ENCODE measurements at places on chromosomes 12 and 14. TPM values are rescaled to one million over a fixed set of nuclear protein-coding genes. Genes with fewer than 3 reads are reported as not detected.

Gene PAWR
- 92.3 TPM for total RNA-seq

Gene TMEM229B
- total RNA-seq, result 0.08 TPM

Gene CCDC85C
- 42.1 TPM for total RNA-seq

Gene DNAL1
- 13.1 TPM for total RNA-seq

Gene GALNT16
- 2.8 TPM for total RNA-seq

Gene CD163
- 0.90 TPM for total RNA-seq

Gene PCED1B
- 9.7 TPM for total RNA-seq

Gene IAPP
- not detected for total RNA-seq

Gene ENDOU
- 1.6 TPM for total RNA-seq

Gene ST8SIA1
- 0.77 TPM for total RNA-seq

Gene RIMKLB
- total RNA-seq, result 101 TPM

Gene TMEM179
- total RNA-seq, result 0.54 TPM

- H3K27ac ChIP-seq, result no peak overlapping the region
- H3K27me3 ChIP-seq, result peaks cover 1% of the 10 kb centered on the region
- no peak overlapping the region for H3K4me3 ChIP-seq
Measured at GRCh38 chr12:42812086-42812485, 222.5 kb upstream of the PRICKLE1 start.

DNA sequence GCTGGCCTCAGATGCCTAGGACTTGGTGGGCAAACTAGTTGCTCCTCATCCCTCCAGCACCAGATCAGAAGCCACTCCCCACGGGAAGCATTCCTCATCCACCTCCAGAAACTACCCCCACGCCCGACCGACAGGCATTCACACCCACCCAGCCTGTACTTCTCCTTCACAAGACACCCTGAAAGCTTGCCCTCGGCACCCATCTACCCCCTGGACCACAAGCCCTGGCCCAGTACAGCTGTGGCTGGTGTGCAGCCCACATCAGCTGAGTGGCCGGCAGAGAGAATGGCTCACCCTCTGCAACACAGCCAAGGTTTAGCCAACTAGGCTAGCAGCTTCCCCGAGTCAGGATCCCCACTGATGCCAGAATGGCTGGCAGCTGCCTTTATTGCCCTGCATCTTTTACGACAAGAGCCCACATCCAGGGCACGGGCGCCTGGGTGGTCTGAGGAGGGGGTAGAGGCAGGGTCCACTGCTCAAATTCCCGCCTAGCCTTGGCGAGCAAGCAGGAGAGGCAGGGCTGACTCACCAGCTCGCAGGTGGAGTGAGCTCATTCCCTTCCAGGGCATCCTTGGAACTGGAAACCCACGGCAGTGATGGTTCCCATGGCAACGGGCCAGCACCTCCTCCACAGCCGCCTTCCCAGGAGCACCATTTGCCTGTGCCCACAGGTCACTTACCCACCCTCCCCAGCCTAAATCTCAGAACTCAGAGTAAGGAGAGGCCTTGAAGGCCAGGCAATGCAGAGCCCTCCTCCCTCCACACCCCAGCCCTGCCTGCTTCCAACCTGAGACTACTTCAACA is 17.1 kb downstream of the ACTN1 start:
- no peak for DNase-seq
- H3K27me3 ChIP-seq, result peaks cover 3% of the 10 kb centered on the region
- peaks cover 16% of the 10 kb centered on the region for H3K4me1 ChIP-seq

GRCh38 chr12:77599782-77600467 is 230.8 kb upstream of the NAV3 start:
- H3K27ac ChIP-seq, result no peak overlapping the region
- H3K36me3 ChIP-seq, result no peaks in the 10 kb centered on the region
- H3K4me3 ChIP-seq, result no peak overlapping the region
- H3K4me1 ChIP-seq, result peaks cover 4% of the 10 kb centered on the region
- DNase-seq, result no peak

GRCh38 chr14:64409126-64409920 is 21.2 kb downstream of the MTHFD1 start:
- H3K4me3 ChIP-seq, result no peak overlapping the region
- H3K36me3 ChIP-seq, result peaks cover 1% of the 10 kb centered on the region
- DNase-seq, result no peak
- no peaks in the 10 kb centered on the region for H3K27me3 ChIP-seq
- H3K27ac ChIP-seq, result peak overlapping the region; percentile 48

DNA sequence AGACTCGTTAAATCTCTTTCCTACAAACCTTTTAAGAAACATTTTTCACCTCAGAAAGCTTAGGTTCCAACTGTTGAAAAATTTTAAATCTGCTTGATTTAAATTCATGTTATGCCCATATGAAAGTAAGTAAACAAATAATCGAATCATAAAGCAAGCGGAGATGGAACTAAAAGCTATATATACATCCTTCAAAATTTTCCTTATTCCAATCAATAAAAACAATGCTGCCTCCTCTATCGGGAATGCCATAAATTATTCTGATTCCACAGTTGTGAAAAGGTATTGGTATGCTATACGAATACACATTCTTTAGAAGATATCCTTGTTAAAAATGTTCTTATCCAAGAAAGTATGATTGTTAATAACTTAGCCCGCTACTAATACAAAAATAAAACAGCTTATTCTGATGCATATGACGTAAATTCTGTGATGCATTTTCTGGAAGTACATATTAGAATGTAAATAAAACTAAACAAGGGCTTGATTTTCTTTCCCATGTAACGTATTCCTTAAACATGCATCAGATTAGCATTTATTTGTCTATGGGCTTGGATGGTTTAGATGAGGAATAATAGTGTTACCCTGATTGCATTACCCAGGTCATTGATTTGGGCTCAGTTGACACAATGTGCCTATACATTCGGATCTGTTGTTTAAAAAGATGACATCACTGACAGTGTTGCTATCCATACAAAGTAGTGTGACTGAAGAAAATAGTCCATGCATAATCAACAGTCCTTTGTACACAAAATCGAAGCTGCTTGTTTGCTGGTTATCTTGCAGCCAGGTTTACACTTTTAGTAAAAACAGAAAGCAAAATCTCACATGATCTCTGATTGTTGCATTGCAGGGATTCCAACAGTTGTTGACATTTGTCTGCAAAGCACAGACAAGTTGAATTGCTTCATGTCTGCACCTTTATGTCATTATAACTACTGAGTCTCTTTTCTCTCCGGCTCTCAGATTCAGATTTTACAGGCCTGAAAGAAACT is 656 bp upstream of the DTD2 start:
- H3K4me1 ChIP-seq, result peaks cover 10% of the 10 kb centered on the region
- H3K27me3 ChIP-seq, result no peaks in the 10 kb centered on the region
- peak overlapping the region; percentile 94 for H3K4me3 ChIP-seq
- DNase-seq, result no peak
- no peak overlapping the region for H3K27ac ChIP-seq
- no peaks in the 10 kb centered on the region for H3K36me3 ChIP-seq

DNA sequence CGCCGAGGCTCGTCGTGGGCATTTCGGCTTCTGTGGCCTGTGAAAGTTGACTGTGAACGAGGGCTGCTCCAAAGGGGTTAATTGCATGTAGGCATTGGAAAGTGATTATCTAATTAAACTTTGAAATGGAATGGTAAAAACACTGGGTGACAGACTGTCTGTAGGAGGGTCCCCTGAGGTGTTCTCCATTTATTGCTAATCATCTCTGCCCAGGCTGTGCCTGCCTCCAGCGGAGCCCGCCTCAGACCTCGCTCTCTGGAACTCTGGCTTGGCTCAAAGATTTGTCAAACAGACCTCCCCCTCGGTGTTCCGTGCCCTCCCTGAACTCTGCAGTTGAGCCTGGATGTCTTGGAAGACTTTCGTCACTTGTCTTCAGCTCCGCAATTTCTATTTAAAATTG is 50.2 kb upstream of the VRK1 start:
- peaks cover 4% of the 10 kb centered on the region for H3K27me3 ChIP-seq
- no peak overlapping the region for H3K4me3 ChIP-seq
- no peak overlapping the region for H3K27ac ChIP-seq

- H3K27ac ChIP-seq, result no peak overlapping the region
- H3K36me3 ChIP-seq, result peaks cover 19% of the 10 kb centered on the region
- no peak overlapping the region for H3K4me3 ChIP-seq
- H3K27me3 ChIP-seq, result peaks cover 7% of the 10 kb centered on the region
Measured at GRCh38 chr14:102746634-102747438, 30.4 kb upstream of the TRAF3 start.

- no peaks in the 10 kb centered on the region for H3K27me3 ChIP-seq
- H3K4me3 ChIP-seq, result no peak overlapping the region
- no peak overlapping the region for H3K27ac ChIP-seq
Measured at GRCh38 chr12:25780771-25781170, 177.7 kb upstream of the RASSF8 start.

DNA sequence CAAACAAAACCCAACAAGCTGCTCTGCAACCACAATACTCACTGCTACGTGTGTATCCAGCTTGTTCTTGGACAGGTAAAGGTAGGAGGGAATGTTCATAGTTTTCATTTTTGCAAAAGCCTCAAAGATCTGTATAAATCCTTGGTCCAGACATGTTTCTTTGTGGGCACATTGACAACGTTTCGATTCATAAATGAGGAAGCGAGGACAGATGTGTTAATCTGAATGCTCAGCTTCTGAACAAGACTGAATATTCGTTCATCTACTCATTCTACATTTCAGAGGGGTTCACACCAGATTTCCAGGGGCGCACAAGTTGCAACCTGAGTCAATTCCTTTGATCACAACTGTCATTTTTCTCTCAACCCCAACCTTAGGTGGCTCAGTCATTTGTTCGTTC is 134.4 kb downstream of the LLPH start:
- no peak overlapping the region for H3K4me3 ChIP-seq
- no peak overlapping the region for H3K27ac ChIP-seq
- no peaks in the 10 kb centered on the region for H3K36me3 ChIP-seq

DNA sequence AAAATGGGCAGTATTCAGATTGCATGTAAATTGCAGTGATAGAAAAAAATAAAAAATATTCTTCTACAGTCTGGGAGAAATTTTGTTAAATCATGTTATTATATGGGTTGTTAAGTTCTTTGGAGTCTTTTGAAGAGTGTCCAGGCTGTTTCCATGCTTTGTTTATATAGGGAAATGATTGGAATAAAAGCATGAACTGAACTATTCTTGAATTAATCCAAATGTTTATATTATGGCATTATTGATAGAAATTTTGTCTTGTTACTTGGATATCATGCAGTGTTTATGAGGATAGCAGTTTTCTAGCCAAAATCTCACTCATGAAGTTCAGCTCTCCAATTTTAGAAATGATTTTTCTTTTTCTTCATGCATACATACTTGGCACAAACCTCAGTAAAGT is 108.2 kb upstream of the NAV3 start:
- H3K27ac ChIP-seq, result no peak overlapping the region
- H3K27me3 ChIP-seq, result peaks cover 1% of the 10 kb centered on the region
- peaks cover 40% of the 10 kb centered on the region for H3K4me1 ChIP-seq
- DNase-seq, result no peak
- H3K4me3 ChIP-seq, result no peak overlapping the region
- no peaks in the 10 kb centered on the region for H3K36me3 ChIP-seq

DNA sequence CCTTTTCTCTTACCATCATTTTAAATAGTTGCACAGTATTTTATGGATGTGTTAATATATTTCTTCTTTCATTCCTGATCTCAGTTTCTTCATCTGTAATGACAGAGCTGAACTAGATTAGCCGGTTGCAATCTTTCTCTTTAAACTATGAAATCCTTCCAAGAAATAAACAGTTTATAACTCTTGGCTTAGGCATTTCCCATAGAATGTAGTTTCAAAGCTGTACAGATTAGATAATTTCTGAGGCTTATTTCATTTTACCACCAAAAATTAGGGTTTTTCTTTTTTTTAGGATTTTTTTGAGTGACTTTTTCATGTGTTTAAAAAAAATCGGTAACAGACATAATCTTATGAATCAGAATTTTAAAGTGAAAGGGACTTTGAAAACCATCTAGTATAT is 144.0 kb downstream of the RAD51B start:
- no peak overlapping the region for H3K4me3 ChIP-seq
- no peak for DNase-seq
- H3K27me3 ChIP-seq, result no peaks in the 10 kb centered on the region
- H3K27ac ChIP-seq, result no peak overlapping the region
- H3K4me1 ChIP-seq, result no peaks in the 10 kb centered on the region

GRCh38 chr14:95222151-95222631 is 64.9 kb upstream of the DICER1 start:
- no peak overlapping the region for H3K27ac ChIP-seq
- no peak overlapping the region for H3K4me3 ChIP-seq
- H3K4me1 ChIP-seq, result peaks cover 5% of the 10 kb centered on the region
- peaks cover 4% of the 10 kb centered on the region for H3K27me3 ChIP-seq

- peaks cover 5% of the 10 kb centered on the region for H3K27me3 ChIP-seq
- peaks cover 20% of the 10 kb centered on the region for H3K4me1 ChIP-seq
- H3K27ac ChIP-seq, result peak overlapping the region; percentile 89
Measured at GRCh38 chr14:57009585-57010515, 199.6 kb upstream of the OTX2 start.

GRCh38 chr14:74573421-74574089 is 38.5 kb downstream of the LTBP2 start:
- peaks cover 8% of the 10 kb centered on the region for H3K27me3 ChIP-seq
- no peak overlapping the region for H3K27ac ChIP-seq
- H3K4me1 ChIP-seq, result peaks cover 2% of the 10 kb centered on the region
- no peaks in the 10 kb centered on the region for H3K36me3 ChIP-seq

- H3K27ac ChIP-seq, result no peak overlapping the region
- DNase-seq, result no peak
- H3K4me3 ChIP-seq, result no peak overlapping the region
- H3K36me3 ChIP-seq, result no peaks in the 10 kb centered on the region
- H3K4me1 ChIP-seq, result peaks cover 14% of the 10 kb centered on the region
Measured at GRCh38 chr12:46664761-46665287, 161.0 kb downstream of the SLC38A4 start.

- H3K27ac ChIP-seq, result no peak overlapping the region
- H3K4me1 ChIP-seq, result no peaks in the 10 kb centered on the region
Measured at GRCh38 chr14:80152166-80152565, 59.1 kb downstream of the DIO2 start.

DNA sequence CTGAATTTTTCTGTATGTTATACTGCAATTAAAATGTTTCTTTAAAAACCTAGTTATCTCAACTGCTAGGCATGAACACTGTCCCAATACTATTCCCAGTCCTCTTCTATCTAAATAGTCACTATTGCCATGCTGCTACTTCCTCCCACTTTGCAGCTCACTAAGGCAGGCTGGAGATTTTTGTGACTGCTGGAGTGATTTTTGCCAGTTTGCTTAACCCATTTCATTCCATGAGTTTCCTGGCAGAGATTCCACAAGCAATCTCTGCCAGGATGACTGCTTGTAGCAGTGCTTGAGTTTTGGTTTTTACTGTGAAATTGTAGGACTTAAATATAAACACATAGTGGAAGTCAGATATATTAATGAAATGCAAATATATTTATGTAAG is 80.8 kb downstream of the BHLHE41 start:
- no peak for DNase-seq
- no peak overlapping the region for H3K27ac ChIP-seq
- H3K4me1 ChIP-seq, result peaks cover 24% of the 10 kb centered on the region
- peaks cover 3% of the 10 kb centered on the region for H3K27me3 ChIP-seq
